PC-9 (cell line): ENCODE measurements at places on chromosomes 11 and 22. TPM values are rescaled to one million over a fixed set of nuclear protein-coding genes. Genes with fewer than 3 reads are reported as not detected.

DNA sequence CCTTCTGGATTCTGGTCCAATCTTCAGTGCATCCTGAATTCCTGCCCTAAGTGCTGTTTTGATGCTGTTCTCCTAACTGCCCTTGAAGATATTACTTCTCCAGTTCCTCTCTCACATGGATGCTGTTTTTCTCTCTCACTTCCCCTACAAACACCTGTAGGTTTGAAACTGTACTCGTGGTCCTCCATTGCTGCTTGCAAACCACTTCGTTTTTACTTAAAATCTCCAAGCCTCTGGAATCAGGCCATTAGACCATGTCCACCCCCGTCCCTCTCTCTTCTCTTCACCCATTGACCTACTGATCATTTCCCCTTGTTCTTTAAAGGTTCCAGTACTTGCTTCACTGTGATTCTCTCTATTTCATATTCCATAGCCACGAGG, 988.1 kb downstream of the NTM start:
- no peaks in the 10 kb centered on the region for H3K4me1 ChIP-seq
- no peaks in the 10 kb centered on the region for H3K36me3 ChIP-seq
- H3K27me3 ChIP-seq: peaks cover 12% of the 10 kb centered on the region; the same call in 1 of the 2 replicates
- no peak overlapping the region for H3K27ac ChIP-seq
- no peak overlapping the region for H3K4me3 ChIP-seq

DNA sequence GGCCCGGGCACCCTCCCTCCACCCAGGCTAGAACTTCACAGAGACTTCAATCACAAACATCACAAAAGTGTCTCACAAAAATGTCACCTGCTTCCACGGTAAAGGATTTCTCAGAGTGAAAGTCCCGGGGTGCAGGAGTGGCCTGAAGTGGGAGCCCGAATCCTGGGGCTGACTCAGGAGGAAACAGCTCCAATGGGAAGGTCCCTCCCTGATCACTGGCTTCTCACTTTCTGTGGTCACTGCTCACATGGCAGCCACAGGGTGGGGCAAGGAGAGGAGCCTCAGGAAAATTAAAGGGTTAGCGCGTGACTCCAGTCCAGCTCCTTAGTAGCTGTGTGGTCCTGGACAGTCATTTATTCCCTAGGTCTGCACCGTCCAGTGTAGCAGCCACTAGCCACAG, 564.5 kb upstream of the B3GAT1 start:
- no peak overlapping the region for H3K27ac ChIP-seq
- no peak for DNase-seq
- H3K4me1 ChIP-seq: no peaks in the 10 kb centered on the region
- H3K4me3 ChIP-seq: no peak overlapping the region
- no peaks in the 10 kb centered on the region for H3K36me3 ChIP-seq

- DNase-seq: peak; percentile 54
- H3K4me3 ChIP-seq: no peak overlapping the region
- H3K4me1 ChIP-seq: peaks cover 27% of the 10 kb centered on the region
- no peaks in the 10 kb centered on the region for H3K36me3 ChIP-seq
These were observed 3.6 kb upstream of the TBC1D22A start for GRCh38 chr22:46758867-46759290.

Gene TMEM191B
- 1.4 and 6.4 TPM in 2 replicates for total RNA-seq

DNA sequence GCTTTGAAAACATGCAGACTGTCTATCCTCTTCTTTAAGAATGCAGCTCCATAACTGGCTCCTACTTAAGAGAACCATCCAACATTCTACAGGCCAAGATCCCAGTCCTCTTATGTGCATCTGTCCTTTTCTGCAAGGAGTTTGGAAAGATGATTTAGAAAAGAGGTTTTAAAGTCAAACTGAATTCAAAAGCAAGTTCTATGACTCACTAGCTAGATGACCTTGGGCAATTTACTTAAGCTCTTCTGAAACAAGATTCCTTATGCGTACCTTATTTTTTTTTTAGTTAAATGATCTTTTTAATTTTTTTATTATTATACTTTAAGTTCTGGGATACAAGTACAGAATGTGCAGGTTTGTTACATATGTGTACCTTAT, 29.2 kb downstream of the GUCY1A2 start:
- H3K4me3 ChIP-seq: no peak overlapping the region
- no peaks in the 10 kb centered on the region for H3K27me3 ChIP-seq
- no peaks in the 10 kb centered on the region for H3K36me3 ChIP-seq
- H3K27ac ChIP-seq: no peak overlapping the region
- no peak for DNase-seq
- 0 out of 2 replicates have a peak, but pooled peaks cover 6% of the 10 kb centered on the region for H3K4me1 ChIP-seq

Gene OR10G8
- total RNA-seq: not detected in 2 replicates

Gene IFITM1
- total RNA-seq: 5.1 and 9.5 TPM in 2 replicates

- H3K4me1 ChIP-seq: no peaks in the 10 kb centered on the region
- no peak for DNase-seq
- H3K36me3 ChIP-seq: no peaks in the 10 kb centered on the region
- H3K4me3 ChIP-seq: no peak overlapping the region
- peaks cover 56% of the 10 kb centered on the region for H3K27me3 ChIP-seq
These were observed 8.6 kb downstream of the IGLL1 start for GRCh38 chr22:23571486-23571885.

Gene OR51I1
- total RNA-seq: not detected in 2 replicates

Gene MN1
- 8.2 and 9.1 TPM in 2 replicates for total RNA-seq

- H3K27ac ChIP-seq: no peak overlapping the region
- no peaks in the 10 kb centered on the region for H3K36me3 ChIP-seq
- no peak for DNase-seq
- H3K27me3 ChIP-seq: no peaks in the 10 kb centered on the region
- no peaks in the 10 kb centered on the region for H3K4me1 ChIP-seq
These were observed 9.1 kb upstream of the RANBP1 start for GRCh38 chr22:20106849-20107237.

Gene PNPLA3
- total RNA-seq: 22.2 and 26.8 TPM in 2 replicates

GRCh38 chr11:2263071-2263565, 7.3 kb downstream of the ASCL2 start:
- no peak overlapping the region for H3K27ac ChIP-seq
- no peaks in the 10 kb centered on the region for H3K36me3 ChIP-seq
- no peaks in the 10 kb centered on the region for H3K27me3 ChIP-seq
- no peaks in the 10 kb centered on the region for H3K4me1 ChIP-seq

- H3K27me3 ChIP-seq: no peaks in the 10 kb centered on the region
- H3K4me1 ChIP-seq: no peaks in the 10 kb centered on the region
- no peaks in the 10 kb centered on the region for H3K36me3 ChIP-seq
- H3K4me3 ChIP-seq: no peak overlapping the region
- H3K27ac ChIP-seq: no peak overlapping the region
These were observed 13.1 kb downstream of the TMEM25 start for GRCh38 chr11:118544010-118544646.

- H3K36me3 ChIP-seq: no peaks in the 10 kb centered on the region
- H3K27me3 ChIP-seq: no peaks in the 10 kb centered on the region
- no peak overlapping the region for H3K4me3 ChIP-seq
- no peak overlapping the region for H3K27ac ChIP-seq
- DNase-seq: no peak
- H3K4me1 ChIP-seq: no peaks in the 10 kb centered on the region
These were observed 40.5 kb downstream of the CABIN1 start for GRCh38 chr22:24051568-24051967.

GRCh38 chr11:122494221-122494620, 161.3 kb upstream of the UBASH3B start:
- H3K27me3 ChIP-seq: no peaks in the 10 kb centered on the region
- no peak for DNase-seq

Gene ASPHD2
- 0.33 and 0.44 TPM in 2 replicates for total RNA-seq

Gene ZNF280B
- total RNA-seq: 1.7 and 1.8 TPM in 2 replicates

Gene NXPE4
- total RNA-seq: not detected in 2 replicates

- no peaks in the 10 kb centered on the region for H3K4me1 ChIP-seq
- no peak for DNase-seq
- H3K27me3 ChIP-seq: peaks cover 86% of the 10 kb centered on the region
- H3K36me3 ChIP-seq: no peaks in the 10 kb centered on the region
These were observed 1299.3 kb downstream of the TBC1D22A start for GRCh38 chr22:48061726-48062125.

- no peak for DNase-seq
- H3K4me1 ChIP-seq: no peaks in the 10 kb centered on the region
- H3K36me3 ChIP-seq: no peaks in the 10 kb centered on the region
- no peaks in the 10 kb centered on the region for H3K27me3 ChIP-seq
These were observed 372.8 kb upstream of the CCDC179 start for GRCh38 chr11:23233075-23233474.

GRCh38 chr22:44455151-44455962, 42.7 kb downstream of the RTL6 start:
- peak; percentile 29 for DNase-seq
- H3K4me3 ChIP-seq: no peak overlapping the region
- no peaks in the 10 kb centered on the region for H3K36me3 ChIP-seq
- H3K27ac ChIP-seq: no peak overlapping the region

DNA sequence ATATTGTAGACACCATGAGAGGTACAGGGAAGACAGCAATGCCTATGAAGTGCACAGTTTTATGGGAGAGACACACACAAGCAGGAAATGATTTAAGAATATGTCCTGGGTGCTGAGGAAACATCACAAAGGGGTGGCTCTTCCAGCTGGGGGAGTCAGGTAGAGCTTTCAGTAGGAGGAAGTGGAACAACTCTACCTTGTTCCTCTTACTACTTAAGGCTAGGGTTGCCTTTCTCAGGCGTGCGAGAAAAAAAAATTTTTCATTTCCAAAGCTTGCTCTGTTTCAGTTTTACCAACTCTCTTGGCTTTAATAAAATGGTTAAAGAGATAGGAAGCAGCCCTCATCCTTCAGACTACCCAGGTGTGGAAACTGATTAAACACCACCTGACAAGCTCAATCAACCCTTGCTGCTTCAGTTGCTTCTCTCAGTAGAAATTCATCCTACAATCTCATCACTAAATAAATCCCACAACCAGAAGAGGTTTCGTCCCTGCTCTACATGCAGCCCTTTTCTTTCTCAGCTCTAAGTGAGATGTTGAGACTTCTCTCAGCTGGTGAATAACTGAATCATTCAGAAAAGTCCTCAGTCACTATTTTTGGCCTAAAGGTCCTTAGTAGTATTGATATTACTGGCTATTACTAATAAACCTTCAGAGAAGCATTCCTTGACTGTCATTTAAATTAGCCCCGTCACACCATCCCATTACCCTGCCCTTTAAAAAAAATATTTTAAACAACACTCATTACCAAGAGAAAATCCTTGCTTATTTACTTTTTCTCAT, 5.9 kb downstream of the ABTB2 start:
- no peak overlapping the region for H3K27ac ChIP-seq
- no peak overlapping the region for H3K4me3 ChIP-seq
- no peak for DNase-seq
- no peaks in the 10 kb centered on the region for H3K27me3 ChIP-seq
- H3K36me3 ChIP-seq: 0 out of 2 replicates have a peak, but pooled peaks cover 12% of the 10 kb centered on the region

DNA sequence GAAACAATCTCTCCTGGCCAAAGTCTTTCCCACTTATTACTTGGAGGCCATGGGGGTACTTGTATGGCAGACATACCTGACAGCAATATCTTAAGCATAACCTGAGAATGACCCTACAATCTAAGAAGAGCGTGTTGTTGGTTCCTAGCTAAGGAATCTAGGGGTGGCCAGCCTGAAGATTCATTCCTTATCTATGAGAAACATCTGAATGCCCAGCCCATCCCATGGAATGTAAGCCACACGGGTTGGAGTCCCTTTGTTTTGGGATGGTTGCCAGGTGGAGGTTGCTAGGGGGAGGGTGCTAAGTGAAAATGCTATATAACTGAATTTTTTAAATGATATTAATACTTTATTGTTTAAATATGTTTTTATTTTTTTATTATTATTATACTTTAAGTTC, 725.0 kb downstream of the ETS1 start:
- no peaks in the 10 kb centered on the region for H3K4me1 ChIP-seq
- no peaks in the 10 kb centered on the region for H3K36me3 ChIP-seq
- H3K4me3 ChIP-seq: no peak overlapping the region
- no peak overlapping the region for H3K27ac ChIP-seq
- no peak for DNase-seq
- no peaks in the 10 kb centered on the region for H3K27me3 ChIP-seq

- H3K4me1 ChIP-seq: no peaks in the 10 kb centered on the region
- H3K27ac ChIP-seq: no peak overlapping the region
- H3K27me3 ChIP-seq: peaks cover 47% of the 10 kb centered on the region
- H3K36me3 ChIP-seq: no peaks in the 10 kb centered on the region
- DNase-seq: no peak
- H3K4me3 ChIP-seq: no peak overlapping the region
These were observed 46.5 kb downstream of the SEZ6L start for GRCh38 chr22:26215736-26216135.

DNA sequence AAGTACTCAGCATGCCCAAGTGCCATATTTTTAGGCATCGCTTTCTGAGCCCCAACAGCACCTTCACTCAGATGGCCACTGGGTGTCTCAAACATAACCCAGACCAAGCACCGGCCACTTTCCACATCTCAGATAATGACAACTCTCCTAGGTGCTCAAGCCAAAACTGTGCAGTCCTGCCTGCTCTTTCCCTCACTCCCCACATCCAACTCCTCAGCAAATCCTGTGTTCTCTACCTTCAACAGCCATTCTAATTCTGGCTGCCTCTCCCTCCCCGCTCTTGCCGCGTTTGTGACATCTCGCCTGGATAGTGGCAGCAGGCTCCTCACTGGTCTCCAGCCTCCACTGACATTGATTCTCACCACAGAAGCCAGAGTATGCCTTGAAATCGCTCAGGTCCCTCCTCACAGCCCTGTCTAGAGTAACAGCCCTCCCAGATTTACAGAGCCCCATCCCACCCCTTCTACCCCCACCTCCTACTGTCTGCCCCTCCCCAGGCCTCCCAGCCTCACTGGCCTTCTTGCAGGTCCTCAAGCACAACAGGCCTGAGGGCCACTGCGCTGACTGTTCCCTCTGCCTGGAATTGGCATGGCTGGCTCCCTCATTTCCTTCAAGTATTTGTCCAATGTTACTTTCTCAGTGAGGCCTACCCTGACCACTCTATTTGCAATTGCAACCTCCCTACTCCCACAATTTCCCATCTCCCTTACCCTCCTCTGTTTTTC, 1.3 kb upstream of the PHETA2 start:
- peaks cover 16% of the 10 kb centered on the region for H3K4me1 ChIP-seq
- H3K36me3 ChIP-seq: no peaks in the 10 kb centered on the region
- DNase-seq: no peak
- no peak overlapping the region for H3K4me3 ChIP-seq

GRCh38 chr22:36246718-36247117, 6.2 kb upstream of the APOL1 start:
- H3K27ac ChIP-seq: no peak overlapping the region
- peaks cover 7% of the 10 kb centered on the region for H3K4me1 ChIP-seq
- no peaks in the 10 kb centered on the region for H3K36me3 ChIP-seq
- no peak overlapping the region for H3K4me3 ChIP-seq
- DNase-seq: no peak

DNA sequence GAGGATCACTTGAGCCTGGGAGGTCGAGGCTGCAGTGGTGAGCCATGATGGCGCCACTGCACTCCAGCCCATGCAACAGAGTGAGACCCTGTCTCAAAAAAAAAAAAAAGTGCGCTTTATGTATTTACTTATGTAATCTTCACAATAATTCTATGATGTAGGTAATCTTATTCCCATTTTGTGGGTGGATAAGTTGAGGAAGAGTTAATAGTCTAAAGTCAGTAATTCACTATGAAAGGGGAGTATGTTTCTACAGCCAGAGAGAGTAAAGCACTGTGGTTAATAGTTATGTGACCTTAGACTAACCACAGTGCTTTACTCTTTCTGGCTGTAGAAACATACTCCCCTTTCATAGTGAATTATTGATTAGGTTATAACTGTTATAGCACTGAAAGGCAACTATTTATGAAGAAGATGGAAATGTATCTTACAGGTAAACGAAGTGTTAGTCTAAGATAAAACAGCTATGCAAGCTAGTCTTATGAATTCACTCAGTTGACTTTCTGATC, 11.9 kb downstream of the CTR9 start:
- H3K36me3 ChIP-seq: no peaks in the 10 kb centered on the region; the same call in 1 of the 2 replicates
- no peaks in the 10 kb centered on the region for H3K4me1 ChIP-seq

- no peak overlapping the region for H3K4me3 ChIP-seq
- H3K27ac ChIP-seq: no peak overlapping the region
- H3K27me3 ChIP-seq: 0 out of 2 replicates have a peak, but pooled peaks cover 6% of the 10 kb centered on the region
- H3K36me3 ChIP-seq: no peaks in the 10 kb centered on the region
- DNase-seq: no peak
These were observed 223.9 kb upstream of the FOLH1 start for GRCh38 chr11:49432242-49432848.

Gene APLNR
- not detected in 2 replicates for total RNA-seq

Gene ADM
- total RNA-seq: 21.9 and 22.5 TPM in 2 replicates
